ENCODE measurements at places on chromosomes 11 and 22. TPM values are rescaled to one million over a fixed set of nuclear protein-coding genes. Genes with fewer than 3 reads are reported as not detected.

GRCh38 chr11:2314525-2315394 is 12.9 kb downstream of the TSPAN32 start:
- H3K4me1 ChIP-seq = no peaks in the 10 kb centered on the region
- peaks cover 4% of the 10 kb centered on the region for H3K27me3 ChIP-seq
- H3K36me3 ChIP-seq = no peaks in the 10 kb centered on the region
- H3K4me3 ChIP-seq = no peak overlapping the region
- no peak for DNase-seq

DNA sequence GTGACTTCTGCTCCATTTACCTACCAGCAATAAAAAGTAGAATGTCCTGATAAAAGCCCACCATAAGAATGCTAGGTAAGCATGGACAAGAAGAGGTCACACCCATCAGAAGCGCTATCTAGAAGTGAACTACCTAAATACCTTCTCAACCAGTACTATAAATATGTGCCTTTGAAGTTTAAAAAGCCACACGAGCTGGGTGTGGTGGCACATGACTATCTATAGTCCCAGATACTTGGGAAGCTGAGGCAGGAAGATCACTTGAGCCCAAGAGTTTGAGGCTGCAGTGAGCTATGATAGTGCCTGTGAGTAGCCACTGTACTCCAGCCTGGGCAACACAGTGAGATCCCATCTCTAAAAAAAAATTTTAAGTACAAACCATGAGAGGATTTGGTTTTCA is 66.7 kb downstream of the PACSIN2 start:
- H3K27me3 ChIP-seq = peaks cover 2% of the 10 kb centered on the region
- DNase-seq = no peak
- H3K36me3 ChIP-seq = no peaks in the 10 kb centered on the region
- H3K27ac ChIP-seq = no peak overlapping the region

GRCh38 chr11:72968390-72968789 is 154.2 kb downstream of the ATG16L2 start:
- no peak for DNase-seq
- no peaks in the 10 kb centered on the region for H3K27me3 ChIP-seq
- H3K4me1 ChIP-seq = no peaks in the 10 kb centered on the region
- H3K27ac ChIP-seq = no peak overlapping the region

- peak overlapping the region; percentile 59 for H3K4me3 ChIP-seq
- peaks cover 44% of the 10 kb centered on the region for H3K4me1 ChIP-seq
- H3K27me3 ChIP-seq = peaks cover 4% of the 10 kb centered on the region
- H3K27ac ChIP-seq = no peak overlapping the region
- no peaks in the 10 kb centered on the region for H3K36me3 ChIP-seq
Measured at GRCh38 chr22:42171946-42172719, 41.5 kb upstream of the CYP2D6 start.

ST13 gene
- total RNA-seq = 196 TPM

NCR3LG1 gene
- total RNA-seq = 0.51 TPM

NDUFV1 gene
- 216 TPM for total RNA-seq

HTR3A gene
- 14.5 TPM for total RNA-seq

ADAMTS15 gene
- total RNA-seq = 0.20 TPM

PARVG gene
- not detected for total RNA-seq
